Stomach (tissue), 19 donors: ENCODE measurements at places on chromosomes 1 and 21. TPM values are rescaled to one million over a fixed set of nuclear protein-coding genes. Genes with fewer than 3 reads are reported as not detected.
A peak's percentile ranks its signal among the peaks of the same experiment; 100 is the strongest.

DNA sequence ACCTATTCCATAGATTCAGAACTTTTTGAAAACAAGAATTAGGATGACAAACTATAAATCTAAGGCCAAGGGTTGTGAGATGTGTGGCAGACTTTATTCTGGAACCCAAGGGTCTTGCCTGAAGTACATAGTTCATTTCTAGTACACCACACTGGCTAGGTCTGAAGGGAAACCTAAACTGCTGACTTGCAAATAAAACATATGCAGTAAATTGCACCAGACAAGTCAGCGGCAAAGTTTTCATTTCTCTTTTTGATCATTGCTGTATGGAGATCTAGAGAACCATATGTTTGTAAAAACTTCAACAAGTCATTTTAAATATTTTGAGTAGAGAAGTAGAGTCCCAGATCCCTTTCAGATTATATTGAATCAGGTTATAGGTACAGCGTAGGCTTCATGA lies 43.9 kb downstream of the TNFSF4 start:
- DNase-seq, result no peak

- DNase-seq, result peak; percentile 39
Measured at GRCh38 chr1:48526008-48526710, 54.2 kb upstream of the SPATA6 start.

The KCTD3 gene
- 19.4 TPM for total RNA-seq

GRCh38 chr1:159091607-159092031 lies 15.1 kb upstream of the AIM2 start:
- no peak for DNase-seq

The CELA3A gene
- not detected for total RNA-seq
